Stimulated activated CD8-positive, alpha-beta memory T cell treated with anti-CD3 and anti-CD28 coated beads, Interleukin-15, amount 100 ng/mL, for 48 hours (primary cell): ENCODE measurements at places on chromosomes 1 and 21.

DNA sequence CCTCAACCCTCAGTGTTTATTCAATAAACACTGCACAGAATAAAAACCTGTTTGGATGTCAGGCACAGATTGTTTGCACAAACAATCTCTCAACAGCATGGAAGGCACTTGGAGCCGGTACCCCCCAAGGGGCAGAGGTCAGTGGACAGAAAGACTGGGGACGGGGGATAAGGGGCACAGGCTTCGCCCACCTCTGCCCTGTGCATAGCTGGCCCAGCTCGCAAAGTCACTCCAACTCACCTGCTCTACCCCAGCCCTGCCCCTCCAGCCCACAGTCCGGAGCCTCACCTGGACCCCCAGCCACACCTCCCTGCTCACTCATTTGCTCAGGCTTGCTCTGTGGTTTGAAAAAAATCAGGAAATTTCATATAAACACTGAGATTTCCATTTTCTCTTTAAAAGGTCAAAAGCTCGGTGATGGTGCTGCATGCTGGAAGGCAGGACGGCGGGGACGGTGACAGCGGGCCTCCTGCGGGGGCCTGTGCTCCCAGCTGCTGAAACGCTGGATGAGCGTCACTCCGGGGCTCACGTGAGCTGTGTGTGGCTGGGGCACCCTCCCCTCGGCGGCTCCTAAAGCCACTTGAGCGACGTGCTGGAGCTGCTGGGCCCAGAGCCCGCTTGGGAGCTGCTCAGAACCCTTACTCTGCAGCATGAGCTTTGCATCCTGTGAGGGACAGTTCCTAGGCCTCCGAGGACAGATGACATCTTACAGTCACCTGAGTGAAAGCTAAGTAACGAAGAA lies 54.5 kb downstream of the PRDM15 start:
- no peak for DNase-seq

- DNase-seq = no peak
These were observed 119.6 kb downstream of the IER5 start for GRCh38 chr1:181208083-181208482.

DNA sequence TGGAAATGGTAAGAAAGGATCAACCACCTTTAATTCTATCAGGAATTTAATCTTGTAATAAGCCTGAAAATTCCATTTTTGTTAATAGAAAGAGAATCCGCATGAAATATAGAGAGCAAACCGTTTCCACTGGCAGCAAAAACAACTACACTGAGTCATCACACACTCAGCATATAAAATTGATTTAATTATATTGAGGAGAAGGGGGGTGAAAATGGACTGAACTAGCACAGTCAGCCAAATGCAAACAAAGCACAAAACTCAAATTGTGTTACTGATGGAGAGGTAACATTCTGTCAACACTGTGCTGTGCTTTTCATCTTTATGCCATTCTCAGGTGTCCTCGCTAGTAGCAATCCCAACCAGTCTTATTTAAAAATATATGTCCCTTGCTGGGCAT lies 1583.9 kb downstream of the MRPL39 start:
- DNase-seq = no peak

GRCh38 chr21:41254090-41254700 lies 62.4 kb upstream of the FAM3B start:
- no peak for DNase-seq

DNA sequence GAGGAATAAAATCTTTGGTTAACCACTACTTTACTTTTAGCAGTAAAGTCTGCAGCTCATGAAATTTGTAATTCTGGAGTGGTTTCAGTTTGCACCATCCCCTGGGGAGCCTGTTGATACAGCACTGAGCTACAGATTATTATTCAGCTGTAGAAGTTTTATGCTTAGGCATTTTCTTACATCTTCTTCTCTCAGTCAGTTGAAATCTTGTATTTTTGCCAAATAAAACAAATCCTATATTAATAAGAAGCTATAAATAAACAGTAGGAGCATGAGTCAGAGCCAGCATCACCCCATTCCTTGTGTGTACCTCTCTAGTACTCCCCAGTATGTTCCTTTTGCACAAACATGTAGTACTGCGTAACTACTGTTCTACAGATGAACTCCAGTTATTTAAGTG lies 118.9 kb downstream of the ATF6 start:
- no peak for DNase-seq

GRCh38 chr21:45470773-45471524 lies 66.0 kb downstream of the COL18A1 start:
- DNase-seq = no peak

DNA sequence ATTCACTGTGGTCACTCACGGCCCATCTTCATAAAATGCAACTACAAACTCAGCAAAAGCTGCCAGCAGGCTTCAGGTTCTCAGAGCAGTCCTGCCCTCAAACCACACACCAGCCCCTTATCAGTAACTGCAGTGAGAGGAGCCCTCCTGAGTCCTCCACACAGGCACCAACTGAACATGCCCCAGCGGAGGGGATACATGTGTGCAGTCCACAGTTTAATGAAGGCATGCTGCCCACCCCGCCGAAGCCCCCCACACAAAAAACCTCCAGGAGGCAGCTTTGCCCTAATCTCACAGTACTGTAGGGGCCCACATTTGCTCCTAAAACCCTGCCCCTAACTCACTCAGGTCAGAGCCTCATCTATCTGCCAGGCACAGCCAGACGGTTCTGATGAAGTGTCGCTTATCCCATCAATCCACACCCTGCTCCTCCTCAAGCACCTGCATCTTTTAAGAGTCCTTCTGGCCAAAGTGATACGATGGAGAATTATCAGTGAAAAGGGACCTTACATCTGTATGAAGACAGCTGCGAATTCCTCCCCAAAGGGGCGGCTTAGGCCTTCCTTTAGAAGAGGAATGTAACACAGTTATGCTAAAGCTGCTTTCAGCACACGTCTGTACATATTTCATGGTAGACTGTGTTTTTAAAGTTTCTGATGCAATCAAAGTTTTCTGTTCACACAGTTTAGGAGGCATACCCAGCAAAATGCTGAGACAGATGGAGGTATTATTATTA lies 3.5 kb downstream of the ABCB10 start:
- DNase-seq = no peak

DNA sequence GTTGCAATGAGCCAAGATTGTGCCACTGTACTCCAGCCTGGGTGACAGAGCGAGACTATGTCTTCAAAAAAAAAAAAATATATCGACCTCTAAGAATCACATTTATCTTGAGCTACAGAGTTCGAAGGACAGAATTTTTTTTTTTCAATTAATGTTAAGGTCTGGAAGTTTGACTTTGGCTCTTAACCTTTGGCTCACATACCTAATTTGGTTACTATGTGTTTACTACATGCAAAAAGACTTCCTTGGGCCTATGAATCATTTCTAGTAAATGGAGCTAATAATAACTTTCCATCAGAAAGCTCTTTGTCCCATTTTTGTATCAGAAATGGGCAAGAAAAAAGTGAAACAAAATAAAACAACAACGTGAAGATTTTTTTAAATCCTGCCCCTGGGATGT lies 351.2 kb downstream of the SMYD3 start:
- no peak for DNase-seq

DNA sequence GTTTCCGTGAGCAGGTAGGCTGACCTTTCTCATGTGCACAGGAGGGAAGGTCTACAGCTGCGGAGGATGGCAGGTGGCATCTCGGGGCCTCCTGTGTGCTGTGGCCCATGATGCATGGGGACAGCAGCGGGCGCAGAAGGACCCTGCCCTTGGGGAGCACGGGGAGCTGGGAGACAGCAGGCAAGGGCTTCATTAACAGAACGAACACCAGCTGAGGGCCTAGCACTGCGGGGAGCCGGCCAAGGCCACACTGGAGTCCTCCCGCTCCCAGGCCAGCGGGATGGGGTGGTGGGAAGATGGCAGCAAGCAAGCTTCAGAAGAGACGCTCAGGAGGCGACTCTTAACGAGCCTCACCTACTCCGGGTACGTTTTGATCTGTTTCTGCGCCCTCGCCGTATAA lies 66.6 kb downstream of the SCCPDH start:
- DNase-seq = no peak

DNA sequence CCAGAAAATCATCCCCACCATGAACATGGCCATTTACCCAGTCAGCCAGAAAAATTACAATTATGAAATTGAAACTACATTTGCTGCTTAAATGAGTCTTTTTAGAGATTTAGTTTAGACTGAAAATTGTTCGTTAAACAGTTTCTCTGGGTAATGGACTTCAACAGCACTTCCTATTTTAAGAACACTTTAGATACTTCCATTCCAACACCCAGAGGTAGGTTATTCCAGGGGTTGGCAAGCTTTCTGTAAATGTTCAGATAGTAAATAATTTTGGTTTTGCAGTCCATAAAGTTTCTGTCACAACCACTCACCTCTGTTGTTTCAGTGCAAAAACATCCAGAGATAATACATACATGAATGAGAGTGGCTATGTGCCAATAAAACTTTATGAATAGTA lies 10.2 kb downstream of the NMNAT2 start:
- DNase-seq = no peak

GRCh38 chr1:26346274-26347033 lies 7.5 kb downstream of the CRYBG2 start:
- no peak for DNase-seq

DNA sequence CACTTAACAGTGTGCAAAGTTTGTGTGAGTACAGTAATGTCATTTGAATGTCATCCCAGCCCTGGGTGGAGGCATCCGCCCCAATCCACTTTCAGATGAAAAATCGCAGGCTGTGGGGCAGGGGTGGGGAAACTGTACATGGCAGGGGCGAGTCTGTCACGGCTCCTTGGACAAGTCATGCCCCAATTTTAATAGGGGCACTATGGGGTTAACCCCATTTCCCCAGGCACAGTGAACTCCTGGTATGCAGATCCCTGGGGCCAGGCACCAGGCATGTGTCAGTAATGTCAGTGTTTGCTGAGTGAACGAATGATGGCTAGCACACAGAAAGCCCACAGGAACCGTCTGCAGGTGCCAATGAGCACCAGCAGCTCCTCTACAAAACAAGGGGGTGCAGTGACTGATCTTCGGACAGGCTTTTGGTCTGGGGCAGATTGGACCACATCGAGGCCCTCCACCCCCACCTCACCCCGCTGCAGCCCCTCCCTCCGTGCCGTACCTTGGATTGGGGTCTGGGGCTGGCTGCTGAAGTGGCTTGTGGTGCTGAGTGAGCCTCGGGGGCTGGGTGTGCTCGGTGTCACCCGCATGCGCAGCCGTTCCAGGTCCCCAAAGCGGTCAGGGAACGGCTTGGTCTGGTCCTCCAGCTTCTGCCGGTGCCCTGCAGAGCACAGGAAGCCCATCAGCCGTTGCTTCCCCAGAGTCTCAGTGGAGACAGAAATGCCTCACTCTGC lies 23.2 kb downstream of the RUNX3 start:
- no peak for DNase-seq

- no peak for DNase-seq
These were observed 112.7 kb upstream of the WNT4 start for GRCh38 chr1:22255341-22256212.

DNA sequence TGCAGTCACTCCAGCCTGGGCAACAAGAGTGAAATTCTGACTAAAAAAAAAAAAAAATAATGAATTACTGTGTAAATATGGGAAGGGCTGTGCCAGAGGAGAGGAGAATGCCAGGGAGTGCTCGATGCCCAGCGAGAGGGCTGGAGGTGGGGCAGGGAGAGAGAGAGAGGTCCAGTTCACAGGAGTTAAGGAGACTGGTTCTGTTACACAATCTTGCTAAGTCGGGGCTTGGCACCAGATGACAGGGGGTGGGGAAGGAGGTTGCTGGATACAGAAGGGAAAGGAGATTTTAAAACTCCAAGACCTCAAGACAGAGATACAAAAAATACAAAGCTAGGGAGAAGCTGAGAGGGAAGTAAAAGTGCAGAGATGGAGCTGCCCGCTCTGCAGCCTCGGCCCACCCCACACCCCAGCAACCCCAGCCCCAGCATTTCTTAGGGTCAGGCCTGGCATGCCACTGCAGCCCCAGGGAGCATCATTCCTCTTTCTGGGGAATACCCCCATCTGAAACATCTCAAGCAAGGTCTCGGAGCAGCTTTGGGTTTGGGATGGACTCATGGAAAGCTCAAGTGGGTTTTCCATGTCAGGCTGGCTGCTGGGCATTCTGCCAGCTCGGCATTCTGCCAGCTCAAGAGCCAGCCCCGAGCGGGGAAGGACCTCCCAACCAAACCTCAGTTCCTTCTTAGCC lies 991 bp downstream of the SELENBP1 start:
- DNase-seq = no peak

DNA sequence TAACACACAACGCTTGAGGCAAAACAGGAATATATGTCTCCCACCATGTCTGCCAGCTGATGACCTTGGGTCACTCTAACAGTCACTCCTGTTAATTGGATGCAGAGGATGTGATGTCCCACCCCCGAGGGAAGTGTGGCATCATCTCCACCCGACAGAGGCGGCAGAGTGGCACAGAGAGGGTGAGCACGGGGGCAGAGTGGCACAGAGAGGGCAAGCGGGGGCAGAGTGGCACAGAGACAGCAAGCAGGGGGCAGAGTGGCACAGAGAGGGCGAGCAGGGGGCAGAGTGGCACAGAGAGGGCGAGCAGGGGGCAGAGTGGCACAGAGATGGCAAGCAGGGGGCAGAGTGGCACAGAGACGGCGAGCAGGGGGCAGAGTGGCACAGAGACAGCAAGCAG lies 44.3 kb downstream of the DISP3 start:
- no peak for DNase-seq

- no peak for DNase-seq
These were observed 176.8 kb upstream of the CHRM3 start for GRCh38 chr1:239209591-239209990.

DNA sequence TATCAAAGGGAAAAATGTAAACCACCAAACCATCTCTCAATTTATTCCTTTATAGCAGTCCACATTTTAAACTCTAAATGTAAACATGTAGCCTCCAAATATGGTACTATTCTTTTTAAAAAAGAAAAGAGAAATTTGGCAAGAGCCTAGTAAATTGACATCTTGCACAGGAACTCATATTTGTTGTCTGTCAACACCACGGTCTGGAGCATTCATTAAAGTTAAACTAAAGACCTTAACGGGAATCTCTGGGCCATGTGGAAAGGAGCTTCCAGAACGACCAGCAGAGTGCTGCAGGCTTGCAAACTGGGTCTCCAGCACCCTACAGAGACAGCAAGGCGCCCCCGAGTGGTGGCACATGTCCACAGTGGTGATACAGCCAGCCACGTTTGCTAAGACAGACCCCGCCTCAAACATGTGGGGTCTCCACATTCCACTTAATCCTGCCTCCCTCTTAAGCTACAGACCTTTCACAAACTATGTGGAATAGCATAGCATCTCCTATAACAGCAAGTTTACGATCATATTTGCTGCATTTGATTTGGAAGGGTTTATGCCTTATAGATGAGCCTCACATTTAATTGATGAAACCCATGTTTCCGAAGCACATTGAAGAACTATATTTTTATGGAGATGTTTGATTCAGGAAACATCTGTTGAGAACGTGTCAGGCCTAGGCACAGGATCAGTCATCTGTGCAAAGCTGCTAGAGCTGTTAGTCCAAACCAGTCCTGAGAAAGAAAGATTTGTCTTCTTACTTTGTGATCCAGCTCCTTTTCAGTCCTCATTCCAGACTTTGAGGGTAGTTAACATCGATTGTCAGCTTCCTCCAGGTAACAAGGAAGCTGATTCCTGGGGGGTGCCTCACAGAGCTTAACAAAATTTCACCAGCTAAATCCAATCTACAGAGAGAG lies 96.4 kb upstream of the BACE2 start:
- no peak for DNase-seq
